ENCODE measurements at places on chromosomes 5 and 9. TPM values are rescaled to one million over a fixed set of nuclear protein-coding genes. Genes with fewer than 3 reads are reported as not detected.

DNA sequence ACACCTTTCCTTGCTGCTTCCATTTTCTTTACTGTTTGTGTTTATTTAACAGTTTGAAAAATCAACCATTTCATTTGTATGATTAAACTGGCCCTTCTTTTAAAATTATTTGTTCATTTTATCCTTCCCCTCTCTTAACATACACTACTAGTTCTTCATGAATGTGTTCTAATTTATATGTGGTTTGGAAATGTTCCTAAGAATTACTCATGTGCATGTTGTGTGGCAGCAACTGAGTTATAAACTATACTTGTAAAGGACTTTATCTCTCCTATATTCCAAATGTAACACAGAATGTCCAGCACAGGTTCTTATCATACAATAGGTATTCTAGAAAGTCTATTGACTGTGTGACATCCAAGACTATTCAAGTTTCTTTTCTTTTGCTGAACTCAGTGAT lies 358.2 kb upstream of the MEF2C start:
- no peak for DNase-seq

GRCh38 chr9:97558701-97559101 lies 57.2 kb downstream of the TMOD1 start:
- no peak for DNase-seq

DNA sequence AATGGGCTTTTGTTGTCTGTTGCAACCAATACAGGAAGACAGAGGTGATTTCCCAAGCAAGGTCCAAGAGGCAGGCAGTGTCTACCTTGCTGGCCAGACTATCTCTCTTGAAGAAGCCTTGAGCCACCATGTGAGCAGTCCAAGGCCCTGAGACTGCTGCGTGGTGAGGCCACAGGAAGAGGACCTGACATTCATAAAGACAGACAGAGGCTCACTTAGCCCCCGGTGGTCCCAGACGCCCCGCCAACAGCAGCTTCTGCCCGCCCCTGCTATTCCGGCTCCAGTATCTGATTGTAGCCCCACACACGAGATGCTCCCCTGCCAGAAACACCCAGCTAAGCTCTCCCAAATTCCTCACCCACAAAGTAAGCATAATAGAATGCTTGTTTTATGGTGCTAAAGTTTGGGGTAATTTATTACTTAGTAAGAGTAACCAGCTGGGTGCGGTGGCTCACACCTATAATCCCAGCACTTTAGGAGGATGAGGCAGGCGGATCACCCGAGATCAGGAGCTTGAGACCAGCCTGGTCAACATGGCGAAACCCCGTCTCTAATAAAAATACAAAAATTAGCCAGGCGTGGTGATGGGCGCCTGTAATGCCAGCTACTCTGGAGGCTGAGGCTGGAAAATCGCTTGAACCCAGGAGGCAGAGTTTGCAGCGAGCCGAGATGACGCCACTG lies 22.8 kb upstream of the FUBP3 start:
- DNase-seq = no peak

- no peak for DNase-seq
Measured at GRCh38 chr5:143165049-143165880, 238.2 kb downstream of the NR3C1 start.

GALNT12 gene
- total RNA-seq = 1.6 TPM

- DNase-seq = no peak
Measured at GRCh38 chr9:3446313-3446712, 79.5 kb downstream of the RFX3 start.

- DNase-seq = no peak
Measured at GRCh38 chr9:27344776-27345175, 47.8 kb upstream of the EQTN start.

DNA sequence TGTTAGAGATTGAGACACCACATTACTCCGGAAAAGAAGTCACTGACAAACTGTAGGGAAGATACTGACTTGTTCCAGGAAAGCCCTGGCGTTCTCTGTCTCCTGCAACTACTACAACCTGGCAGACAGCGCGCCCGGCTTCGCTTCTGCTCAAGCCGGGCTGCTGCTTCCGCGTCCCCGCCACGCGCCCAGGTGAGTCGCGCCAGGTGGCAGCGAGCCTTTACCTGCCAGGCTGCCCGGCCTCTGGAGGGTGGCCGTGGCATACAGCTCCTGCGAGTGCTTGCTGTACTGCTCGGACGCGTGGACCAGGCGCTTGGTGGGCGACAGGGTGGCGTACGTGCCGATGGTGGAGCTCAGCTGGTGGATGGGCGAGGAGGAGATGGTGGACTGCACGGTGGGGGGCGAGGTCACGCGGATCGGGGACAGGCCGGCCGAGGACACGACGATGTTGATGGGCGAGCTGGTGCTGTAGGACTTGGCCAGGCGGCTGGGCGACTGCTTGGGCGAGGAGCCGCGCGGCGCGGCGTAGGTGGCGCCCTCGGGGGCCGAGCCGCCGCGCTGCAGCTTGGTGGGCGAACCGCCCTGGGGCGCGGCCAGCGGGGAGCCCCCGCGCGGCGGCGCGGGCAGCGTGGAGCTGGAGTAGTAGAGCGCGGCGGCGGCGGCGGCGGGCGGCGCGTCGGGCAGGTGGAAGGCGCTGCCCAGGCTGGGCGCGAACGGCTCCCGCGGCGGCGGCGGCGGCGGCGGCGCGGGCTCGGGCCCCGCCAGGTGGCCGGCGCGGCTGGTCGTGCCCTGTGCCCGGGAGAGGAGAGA lies 519.6 kb downstream of the CTNND2 start:
- no peak for DNase-seq

DNA sequence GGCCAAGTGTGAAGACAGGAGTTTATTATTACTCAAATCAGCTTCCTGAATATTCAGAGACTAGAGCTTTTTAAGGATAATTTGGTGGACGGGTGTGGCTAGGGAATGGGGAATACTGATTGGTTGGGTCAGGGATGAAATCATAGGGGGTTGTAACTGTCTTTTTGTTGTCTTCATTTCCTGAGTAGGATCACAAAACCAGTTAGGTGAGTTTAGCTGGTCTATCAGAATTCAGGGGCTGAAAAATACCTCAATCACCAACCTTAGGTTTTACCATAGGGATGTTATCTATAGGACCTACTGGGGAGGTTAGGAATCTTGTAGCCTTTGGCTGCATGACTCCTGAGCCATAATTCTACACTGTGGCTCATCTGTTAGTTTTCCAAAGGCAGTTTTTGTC lies 235.8 kb downstream of the YTHDC2 start:
- no peak for DNase-seq

F12 gene
- total RNA-seq = 0.60 TPM

DNA sequence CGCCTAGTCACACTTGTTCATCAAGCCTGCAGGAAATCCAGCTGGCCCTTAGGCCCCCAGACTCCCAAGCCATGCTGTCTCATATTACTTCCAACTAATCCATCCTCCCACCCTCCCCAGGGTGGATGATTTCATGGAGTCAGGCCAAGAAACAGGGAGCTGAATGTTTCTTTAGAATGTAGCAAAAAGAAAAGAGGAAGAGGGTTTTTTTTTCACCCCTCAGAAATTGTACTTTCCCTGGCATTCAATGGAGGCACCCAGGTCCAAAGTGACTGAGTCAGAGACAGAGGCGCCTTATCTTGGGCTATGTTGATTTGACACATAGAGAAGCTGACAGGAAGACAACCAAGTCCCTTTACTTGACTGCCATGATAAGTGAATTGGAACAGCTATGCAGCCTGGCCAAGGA lies 260.2 kb upstream of the NR4A3 start:
- no peak for DNase-seq

DNA sequence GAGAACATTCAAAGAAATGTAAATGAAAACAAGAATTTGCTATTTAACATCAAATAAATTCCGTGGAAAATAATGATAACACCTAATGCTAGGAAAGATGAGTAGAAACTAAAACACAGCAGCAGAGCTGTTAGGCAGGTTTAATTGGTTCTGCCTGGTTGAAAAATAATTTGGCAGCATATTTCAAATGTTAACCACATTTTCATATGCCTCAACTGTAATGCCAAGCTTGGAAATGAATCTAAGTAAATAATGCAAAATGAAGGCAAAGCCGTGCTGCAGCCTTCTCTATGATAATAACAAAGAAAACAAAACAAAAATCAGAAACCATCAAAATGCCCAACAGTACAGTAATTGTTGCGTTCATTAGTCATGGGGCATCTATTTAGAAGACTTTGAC lies 79.9 kb upstream of the MSX2 start:
- DNase-seq = no peak

ZDHHC21 gene
- total RNA-seq = 8.4 TPM

GRCh38 chr5:133605323-133605722 lies 7.0 kb downstream of the FSTL4 start:
- DNase-seq = no peak

DNA sequence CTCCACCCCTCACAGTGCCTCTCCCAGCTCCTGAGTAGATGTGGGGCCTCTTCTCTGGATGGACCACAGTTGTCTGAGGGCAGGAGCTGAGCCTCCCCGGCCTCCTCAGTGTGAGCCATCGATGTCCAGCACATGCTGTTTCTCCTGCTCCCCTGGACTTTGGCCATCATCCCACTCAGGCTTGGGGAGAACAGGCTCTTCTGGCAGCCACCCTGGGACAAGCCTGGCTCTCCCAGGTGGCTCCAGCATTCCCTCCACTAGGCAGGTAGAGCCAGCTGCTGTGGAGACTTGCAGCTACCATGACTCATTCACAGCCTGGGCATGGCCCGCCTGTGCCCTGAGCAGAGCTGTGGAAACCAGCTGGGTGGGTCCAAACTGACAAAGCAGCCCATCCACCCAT lies 77.0 kb downstream of the CSNK1A1 start:
- peak; percentile 11 for DNase-seq

GRCh38 chr9:86585422-86586143 lies 231.4 kb upstream of the TUT7 start:
- no peak for DNase-seq

FOXD4L5 gene
- total RNA-seq = not detected

BHMT2 gene
- 23.6 TPM for total RNA-seq

- no peak for DNase-seq
Measured at GRCh38 chr5:81232464-81233079, 550 bp upstream of the CKMT2 start.

TMEM174 gene
- not detected for total RNA-seq

ZDHHC11 gene
- 2.4 TPM for total RNA-seq

TEK gene
- total RNA-seq = 65.6 TPM

DNA sequence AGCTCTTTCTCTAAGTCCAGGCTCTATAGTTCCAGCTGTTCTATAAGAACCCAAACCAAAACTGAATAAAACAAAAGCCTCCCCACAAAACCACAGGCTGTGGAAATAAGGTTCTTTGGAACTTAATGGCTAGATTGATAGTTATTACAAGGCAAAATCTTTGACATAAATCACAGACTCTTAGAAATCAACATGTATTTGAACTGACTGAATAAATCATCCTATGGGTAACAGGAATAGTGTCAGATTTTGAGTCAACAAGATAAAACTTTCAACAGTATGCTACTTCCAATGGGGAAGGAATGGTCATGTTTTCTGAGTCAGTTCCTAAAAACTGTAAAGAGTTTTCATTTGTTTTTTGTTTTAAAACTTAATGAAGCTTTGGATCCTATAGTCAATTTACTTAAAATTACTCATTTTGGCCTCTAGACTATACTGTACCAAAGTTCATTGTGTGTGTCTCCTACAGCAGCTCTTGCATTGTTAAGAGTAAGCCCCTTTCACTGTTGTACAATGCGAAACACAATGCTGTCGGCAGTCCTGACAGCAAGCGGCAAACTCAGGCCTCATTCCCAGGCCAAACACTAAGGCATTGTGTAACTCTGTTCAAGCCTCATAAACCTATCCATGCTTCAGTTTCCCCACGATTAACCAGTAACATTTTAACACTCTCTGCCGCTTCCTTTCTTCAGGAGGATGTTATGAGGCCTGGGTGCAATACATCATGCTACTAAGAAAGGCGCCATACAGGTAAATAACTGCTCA lies 134.1 kb downstream of the ARL15 start:
- no peak for DNase-seq

ORM2 gene
- total RNA-seq = 1.6 TPM

NIM1K gene
- total RNA-seq = not detected

- DNase-seq = no peak
Measured at GRCh38 chr5:97074859-97075489, 67.4 kb downstream of the LIX1 start.

TIMD4 gene
- total RNA-seq = 0.96 TPM

SLC6A7 gene
- total RNA-seq = not detected

PCDHB3 gene
- total RNA-seq = 4.4 TPM

DNA sequence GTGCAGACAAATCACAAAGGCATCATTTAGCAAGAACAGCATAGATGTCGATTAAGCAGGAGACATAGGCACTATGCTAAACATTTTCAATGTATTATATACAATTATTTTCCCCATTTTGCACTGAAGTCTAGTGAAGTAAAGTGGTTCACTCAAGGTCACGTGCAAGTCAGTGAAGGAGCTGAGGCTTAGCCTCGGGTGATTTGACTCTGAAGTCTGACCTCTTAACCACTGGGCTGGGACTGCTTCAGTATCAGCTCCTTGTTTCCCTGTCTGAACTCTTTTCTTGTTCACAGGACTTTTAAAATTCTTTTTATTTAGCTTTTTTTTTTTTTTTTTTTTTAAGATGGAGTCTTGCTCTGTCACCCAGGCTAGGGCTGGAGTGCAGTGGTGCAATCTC lies 262.7 kb downstream of the DRD1 start:
- no peak for DNase-seq

EQTN gene
- not detected for total RNA-seq

DNA sequence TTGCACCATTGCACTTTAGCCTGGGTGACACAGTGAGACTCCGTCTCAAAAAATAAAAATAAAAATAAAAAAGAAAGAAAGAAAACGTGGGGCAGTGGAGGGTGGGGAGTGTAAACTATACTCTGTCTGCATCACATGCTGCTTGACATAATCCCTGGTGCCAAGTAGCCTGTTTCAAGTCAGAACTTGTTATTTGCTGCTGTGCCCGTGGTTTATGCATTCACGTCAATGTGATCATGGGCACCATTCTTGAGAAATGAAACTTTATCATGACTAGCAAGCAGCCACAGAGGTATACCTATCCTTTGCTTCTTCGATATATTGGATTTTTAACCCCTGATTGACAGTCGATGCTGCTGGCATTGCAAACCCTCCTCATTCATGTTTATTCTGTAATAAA lies 4.1 kb upstream of the SMU1 start:
- DNase-seq = no peak

DNA sequence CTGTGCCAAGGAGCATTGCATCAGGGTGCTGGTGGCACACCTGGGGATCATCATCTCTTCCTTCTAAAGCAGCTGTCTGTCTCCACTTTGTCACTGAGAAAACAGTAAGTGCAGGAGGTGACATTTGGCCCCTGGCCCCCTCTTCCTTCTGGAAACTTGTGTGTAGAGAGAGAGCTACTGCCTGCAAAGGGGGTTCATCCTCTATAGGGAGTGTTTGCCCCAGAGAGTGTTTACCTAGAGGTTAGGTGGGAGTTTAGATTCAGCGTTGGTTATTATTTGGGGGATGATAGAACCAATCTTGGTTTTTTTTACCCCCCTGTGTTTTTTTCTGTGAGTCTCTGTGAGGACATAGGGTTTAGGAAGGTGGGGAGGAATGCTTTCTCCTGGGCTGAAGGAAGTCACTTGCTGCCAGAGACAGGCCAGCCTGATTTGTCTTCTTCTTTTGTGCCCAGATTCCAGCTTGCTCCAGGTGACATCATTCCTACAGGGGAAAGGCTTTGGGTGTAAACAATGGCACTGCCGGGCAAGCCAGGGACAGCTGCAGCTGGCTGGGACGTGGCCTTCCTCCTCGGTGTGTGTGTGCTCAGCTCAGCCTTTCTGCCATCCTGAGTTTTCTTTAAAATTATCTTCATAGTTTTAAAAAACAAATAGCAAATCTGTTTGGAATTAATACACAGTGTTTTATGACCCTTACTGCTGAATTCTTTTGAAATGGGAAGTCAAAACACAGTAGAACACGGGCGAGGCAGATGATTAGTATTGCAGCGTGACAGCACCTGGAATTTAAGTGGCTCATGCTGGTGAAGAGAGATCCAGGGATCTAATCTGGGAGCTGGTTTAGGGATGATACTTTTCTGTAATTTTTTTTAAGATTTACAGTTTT lies 24.5 kb downstream of the PRRC2B start:
- no peak for DNase-seq
